ENCODE measurements at places on chromosomes 6 and 20.

- DNase-seq = no peak
These were observed 18.8 kb downstream of the MRAP2 start for GRCh38 chr6:84052204-84052882.

GRCh38 chr6:56539527-56540105 is 103.1 kb downstream of the DST start:
- DNase-seq = no peak

DNA sequence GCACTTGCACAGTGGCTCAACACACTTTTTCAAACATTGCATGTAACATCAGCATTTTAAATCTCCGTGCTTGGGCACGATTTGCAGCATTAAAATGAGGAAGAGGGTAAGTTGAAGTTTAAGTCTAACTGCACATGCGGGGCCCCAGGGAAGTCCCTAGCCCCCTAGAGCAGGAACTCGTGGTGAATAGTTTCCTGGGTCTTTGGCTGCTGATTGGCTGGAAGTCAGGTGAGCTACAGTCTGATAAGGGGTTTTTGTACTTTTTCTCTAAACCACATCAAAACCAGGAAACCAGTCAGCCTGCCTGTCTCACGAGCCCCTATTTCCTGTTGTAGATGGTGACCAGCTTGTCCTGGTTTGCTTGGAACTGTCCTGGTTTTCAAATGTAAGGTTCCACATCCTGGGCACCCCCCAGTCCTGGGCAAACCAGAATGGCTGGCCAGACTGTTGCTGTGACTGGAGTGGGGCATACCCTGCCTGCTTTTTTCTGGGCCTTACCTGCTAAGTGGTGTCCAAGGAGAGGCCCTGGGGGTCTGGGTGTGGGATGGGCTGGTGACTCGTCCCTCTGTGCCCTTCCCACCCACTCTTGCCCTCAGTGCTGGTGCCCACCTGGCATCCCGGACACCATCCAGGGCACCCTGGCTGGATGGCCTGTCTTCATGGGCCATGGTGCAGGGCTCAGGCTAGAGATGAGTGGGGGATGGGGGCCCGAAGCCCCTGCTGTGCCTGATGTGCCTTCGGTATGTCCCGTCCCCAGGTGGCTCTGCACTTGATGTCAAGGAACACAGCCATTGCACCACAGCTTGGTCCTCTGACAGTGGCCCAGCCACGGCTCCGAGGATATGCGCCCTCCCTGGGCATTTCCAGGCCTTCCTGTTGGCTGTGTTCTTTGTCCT is 31.8 kb downstream of the SUN5 start:
- peak; percentile 95 for DNase-seq

- DNase-seq = no peak
These were observed 68.3 kb downstream of the PKHD1 start for GRCh38 chr6:52019092-52019491.
